Thymus (tissue), 14 donors: ENCODE measurements at places on chromosomes 2 and 18. TPM values are rescaled to one million over a fixed set of nuclear protein-coding genes. Genes with fewer than 3 reads are reported as not detected.

TTC32 gene
- 26.0 TPM for total RNA-seq

- H3K27me3 ChIP-seq: no peaks in the 10 kb centered on the region
- H3K4me1 ChIP-seq: no peaks in the 10 kb centered on the region
- H3K27ac ChIP-seq: no peak overlapping the region
- no peak overlapping the region for H3K4me3 ChIP-seq
- H3K36me3 ChIP-seq: peaks cover 14% of the 10 kb centered on the region
- no peak for DNase-seq
Measured at GRCh38 chr2:69490486-69490885, 53.3 kb upstream of the NFU1 start.

GRCh38 chr2:12057436-12058166 lies 311.2 kb downstream of the LPIN1 start:
- no peaks in the 10 kb centered on the region for H3K36me3 ChIP-seq
- no peak for DNase-seq
- H3K27me3 ChIP-seq: no peaks in the 10 kb centered on the region
- peaks cover 5% of the 10 kb centered on the region for H3K4me1 ChIP-seq
- H3K27ac ChIP-seq: no peak overlapping the region

DNA sequence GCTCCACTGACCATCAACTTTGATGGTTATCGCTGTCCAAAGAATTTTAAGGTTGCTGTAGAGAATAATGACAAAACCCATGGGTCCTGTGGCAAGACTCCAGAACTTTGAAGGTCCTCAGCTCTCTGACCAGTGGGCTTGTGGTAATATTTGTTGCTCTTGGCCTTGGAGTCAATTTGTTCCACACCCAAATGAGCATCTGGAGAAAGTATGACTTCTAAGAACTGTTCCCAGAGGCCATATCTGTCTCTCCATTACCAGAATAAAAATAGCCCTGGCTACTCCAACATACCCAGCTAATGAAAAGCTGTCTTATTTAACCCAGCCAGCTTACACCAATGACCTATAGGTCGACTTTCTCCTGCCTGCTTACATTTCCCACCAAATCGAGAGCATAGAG lies 466.4 kb downstream of the MEIS1 start:
- no peaks in the 10 kb centered on the region for H3K4me1 ChIP-seq
- no peaks in the 10 kb centered on the region for H3K27me3 ChIP-seq
- no peaks in the 10 kb centered on the region for H3K36me3 ChIP-seq
- no peak for DNase-seq

AUP1 gene
- 59.5 TPM for total RNA-seq

DNA sequence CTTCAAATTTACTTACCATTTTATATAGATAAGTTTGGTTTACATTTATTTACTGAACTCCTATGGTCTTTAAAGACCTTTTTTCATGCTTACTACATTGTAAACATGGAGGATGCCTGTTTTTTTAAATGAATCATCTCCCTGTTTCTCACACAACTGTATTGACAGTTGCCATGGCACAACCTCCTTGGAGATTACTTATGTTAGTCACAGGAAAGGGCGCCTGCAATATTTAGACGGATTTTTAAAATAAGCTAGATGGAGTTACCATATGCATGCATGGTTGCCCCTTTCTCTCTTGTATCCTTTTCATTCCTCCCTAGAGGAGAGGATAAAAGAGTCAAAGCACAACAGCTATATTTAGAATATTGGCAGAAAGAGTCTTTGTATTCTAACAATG lies 34.8 kb upstream of the CCDC102B start:
- H3K4me1 ChIP-seq: no peaks in the 10 kb centered on the region
- H3K27me3 ChIP-seq: no peaks in the 10 kb centered on the region
- H3K27ac ChIP-seq: no peak overlapping the region
- H3K4me3 ChIP-seq: no peak overlapping the region
- no peak for DNase-seq

PID1 gene
- 1.0 TPM for total RNA-seq

- H3K27me3 ChIP-seq: no peaks in the 10 kb centered on the region
- H3K27ac ChIP-seq: peak overlapping the region; percentile 22
- peaks cover 38% of the 10 kb centered on the region for H3K4me1 ChIP-seq
- H3K36me3 ChIP-seq: peaks cover 18% of the 10 kb centered on the region
- no peak overlapping the region for H3K4me3 ChIP-seq
Measured at GRCh38 chr2:239397931-239398471, 2.8 kb downstream of the HDAC4 start.

DNA sequence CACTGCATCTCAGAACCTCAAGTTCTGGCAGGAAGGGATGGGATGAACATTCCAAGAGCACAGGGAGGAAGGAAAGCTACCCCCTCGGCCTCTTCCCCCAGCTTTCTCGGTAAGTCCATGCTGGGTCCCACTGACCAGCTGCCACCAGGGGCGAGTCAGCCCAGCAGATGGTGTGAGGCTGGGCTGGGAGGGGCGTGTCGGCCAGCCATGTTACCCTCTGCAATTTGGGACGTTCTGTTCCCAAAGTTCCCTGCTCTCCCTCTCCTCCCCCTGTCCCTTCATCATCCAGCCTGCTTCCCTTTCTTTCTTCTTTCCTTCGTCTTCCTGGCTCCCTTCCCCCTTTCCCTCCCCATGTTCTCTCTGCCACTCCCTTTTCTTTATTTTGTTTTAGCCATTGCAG lies 74.3 kb upstream of the TNP1 start:
- DNase-seq: no peak
- H3K36me3 ChIP-seq: no peaks in the 10 kb centered on the region
- no peak overlapping the region for H3K4me3 ChIP-seq
- H3K27ac ChIP-seq: no peak overlapping the region
- H3K27me3 ChIP-seq: no peaks in the 10 kb centered on the region
